Activated naive CD8-positive, alpha-beta T cell treated with anti-CD3 and anti-CD28 coated beads, Interleukin-2, amount 10 ng/mL, durations not matched to agents 7 days and 5 days (primary cell): ENCODE measurements at places on chromosomes 2 and 18.

GRCh38 chr2:233264667-233265066 lies 13.2 kb downstream of the ATG16L1 start:
- DNase-seq: no peak

DNA sequence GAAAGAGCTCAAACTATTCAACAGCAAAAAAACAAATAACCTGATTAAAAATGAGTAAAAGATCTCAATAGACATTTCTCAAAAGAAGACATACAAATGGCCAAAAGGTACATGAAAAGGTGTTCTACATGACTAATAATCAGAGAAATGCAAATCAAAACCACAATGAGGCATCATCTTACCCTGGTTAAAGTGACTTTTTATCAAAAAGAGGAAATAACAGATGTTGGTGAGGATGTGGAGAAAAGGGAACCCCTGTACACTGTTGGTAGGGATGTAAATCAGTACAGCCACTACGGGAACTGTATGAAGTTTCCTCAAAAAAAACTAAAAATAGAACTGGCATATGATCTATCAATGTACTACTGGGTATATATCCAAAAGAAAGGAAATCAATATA lies 39.8 kb upstream of the TMEM163 start:
- no peak for DNase-seq

DNA sequence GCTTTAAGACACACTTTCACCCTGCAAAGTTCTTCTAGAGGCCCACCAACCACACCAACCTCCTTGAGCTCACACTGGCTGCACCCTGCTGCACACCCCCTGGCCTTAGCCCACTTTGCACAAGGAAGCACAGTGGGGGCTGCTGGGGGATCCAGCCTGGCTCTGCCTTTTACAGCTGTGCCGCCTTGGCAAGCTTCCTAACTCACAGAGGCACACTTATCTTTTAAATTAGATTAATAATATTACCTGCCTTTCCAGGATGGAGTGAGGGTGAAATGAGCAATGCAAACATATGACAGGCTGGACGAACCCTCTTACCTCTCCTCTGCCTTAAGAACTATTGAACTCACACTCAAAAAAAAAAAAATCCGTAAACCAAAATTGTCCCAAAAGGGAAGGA lies 715.8 kb upstream of the ID2 start:
- DNase-seq: no peak

DNA sequence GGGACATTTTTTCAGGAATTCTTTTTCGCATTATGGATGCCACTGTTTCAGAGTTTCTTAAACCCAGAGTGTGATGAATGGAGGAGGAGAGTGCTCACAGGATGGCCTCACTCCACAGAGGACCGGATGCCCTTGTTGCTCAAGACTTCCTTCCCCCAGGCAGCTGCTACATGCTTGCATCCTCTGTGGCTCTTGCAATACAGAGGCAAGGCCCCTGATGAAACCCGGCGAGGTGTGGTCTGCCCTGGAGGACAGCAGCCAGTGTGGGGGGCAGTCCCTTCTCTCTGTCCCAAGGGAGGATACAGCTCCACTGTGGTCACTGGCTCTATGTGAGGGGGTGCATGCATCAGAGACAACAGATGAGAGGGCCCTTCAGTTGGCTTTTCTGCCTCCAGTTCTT lies 109.6 kb downstream of the SH3RF3 start:
- DNase-seq: peak; percentile 64

- DNase-seq: no peak
Observed at GRCh38 chr2:37976411-37976810, 51.3 kb downstream of the RMDN2 start.
